Hepatocyte (in vitro differentiated cells): ENCODE measurements at places on chromosomes 3 and 15. TPM values are rescaled to one million over a fixed set of nuclear protein-coding genes. Genes with fewer than 3 reads are reported as not detected.

DNA sequence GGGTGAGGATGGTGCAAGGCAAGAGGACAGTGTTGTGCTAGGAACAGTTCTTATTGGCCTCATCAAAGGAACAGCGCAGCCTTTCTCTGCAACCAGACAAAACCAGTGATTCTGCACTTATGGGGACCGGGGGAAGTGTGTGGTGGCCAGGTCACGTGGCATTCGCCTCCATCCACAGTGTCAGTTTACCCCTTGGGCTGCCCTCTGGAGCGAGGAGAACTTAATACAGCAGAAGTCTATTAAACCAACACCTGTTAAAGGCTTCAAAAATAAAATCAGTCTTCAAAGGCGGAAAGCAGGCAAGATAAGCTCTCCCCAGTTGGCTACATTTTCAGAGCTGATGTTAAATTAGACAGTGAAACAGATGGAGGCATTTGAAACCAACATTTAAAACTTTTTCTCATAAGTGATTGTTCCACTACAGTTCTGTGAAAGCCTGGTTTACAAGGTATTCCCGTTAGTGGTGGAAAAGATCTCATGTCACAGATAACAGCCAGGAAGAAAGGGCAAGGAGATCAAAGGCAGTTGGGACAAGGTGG is 75.2 kb downstream of the LRIG1 start:
- H3K4me3 ChIP-seq: no peak overlapping the region
- no peak for DNase-seq
- H3K27ac ChIP-seq: no peak overlapping the region
- no peaks in the 10 kb centered on the region for H3K36me3 ChIP-seq
- H3K4me1 ChIP-seq: no peaks in the 10 kb centered on the region

- peaks cover 3% of the 10 kb centered on the region for H3K27me3 ChIP-seq
- no peaks in the 10 kb centered on the region for H3K36me3 ChIP-seq
- peak overlapping the region; percentile 77 for H3K4me3 ChIP-seq
- DNase-seq: no peak
These were observed 648 bp upstream of the P2RY1 start for GRCh38 chr3:152834191-152834775.

TMEM45A gene
- 70.7 and 82.6 TPM in 2 replicates for total RNA-seq

DNA sequence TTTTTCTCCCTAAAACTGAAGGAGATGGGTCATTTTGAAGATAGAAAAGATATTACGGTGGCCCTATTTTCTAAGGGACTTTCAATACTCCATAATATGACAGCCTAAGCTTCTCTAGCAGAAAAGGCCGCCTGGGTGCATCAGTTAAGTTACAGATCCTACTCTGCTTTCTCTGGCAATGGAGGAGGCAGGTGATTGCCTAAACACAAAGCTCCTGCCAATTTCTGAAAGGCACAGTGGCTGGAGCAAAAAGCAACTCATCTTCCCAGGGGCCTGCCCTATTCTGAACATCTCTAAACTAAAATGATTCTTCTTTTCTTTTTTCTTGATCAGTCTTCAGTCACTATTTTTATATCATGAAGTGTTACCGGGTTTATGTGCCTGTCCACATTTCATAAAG is 276.7 kb downstream of the CNTN4 start:
- H3K36me3 ChIP-seq: no peaks in the 10 kb centered on the region
- no peaks in the 10 kb centered on the region for H3K4me1 ChIP-seq
- H3K27ac ChIP-seq: no peak overlapping the region
- no peak for DNase-seq

GRCh38 chr15:70270752-70271111 is 173.0 kb upstream of the TLE3 start:
- H3K36me3 ChIP-seq: no peaks in the 10 kb centered on the region
- DNase-seq: no peak
- peaks cover 11% of the 10 kb centered on the region for H3K4me1 ChIP-seq
- no peaks in the 10 kb centered on the region for H3K27me3 ChIP-seq

GRCh38 chr15:65612616-65612946 is 1.6 kb upstream of the INTS14 start:
- peaks cover 19% of the 10 kb centered on the region for H3K4me1 ChIP-seq
- DNase-seq: no peak
- H3K36me3 ChIP-seq: no peaks in the 10 kb centered on the region
- H3K27ac ChIP-seq: peak overlapping the region; percentile 98
- H3K4me3 ChIP-seq: no peak overlapping the region

GOLGA6A gene
- total RNA-seq: not detected in 2 replicates

- H3K27ac ChIP-seq: no peak overlapping the region
- no peak for DNase-seq
- H3K27me3 ChIP-seq: peaks cover 8% of the 10 kb centered on the region
- H3K4me1 ChIP-seq: no peaks in the 10 kb centered on the region
- no peaks in the 10 kb centered on the region for H3K36me3 ChIP-seq
These were observed 118.0 kb downstream of the SEC22A start for GRCh38 chr3:123319760-123320159.

GRCh38 chr15:64686130-64686735 is 89.2 kb downstream of the RBPMS2 start:
- H3K27ac ChIP-seq: no peak overlapping the region
- H3K36me3 ChIP-seq: peaks cover 3% of the 10 kb centered on the region
- H3K4me3 ChIP-seq: no peak overlapping the region
- DNase-seq: peak; percentile 71

MST1R gene
- total RNA-seq: 7.5 and 8.7 TPM in 2 replicates

- H3K4me1 ChIP-seq: no peaks in the 10 kb centered on the region
- H3K36me3 ChIP-seq: no peaks in the 10 kb centered on the region
- no peak overlapping the region for H3K27ac ChIP-seq
- H3K4me3 ChIP-seq: no peak overlapping the region
These were observed 109.6 kb downstream of the ADAMTS9 start for GRCh38 chr3:64578062-64578770.

- peaks cover 84% of the 10 kb centered on the region for H3K4me1 ChIP-seq
- H3K4me3 ChIP-seq: no peak overlapping the region
- DNase-seq: no peak
- H3K36me3 ChIP-seq: no peaks in the 10 kb centered on the region
- peak overlapping the region; percentile 67 for H3K27ac ChIP-seq
These were observed 38.4 kb downstream of the CCDC12 start for GRCh38 chr3:46938118-46938517.

- peaks cover 15% of the 10 kb centered on the region for H3K4me1 ChIP-seq
- peak overlapping the region; percentile 86 for H3K27ac ChIP-seq
- no peaks in the 10 kb centered on the region for H3K27me3 ChIP-seq
- no peak for DNase-seq
- no peak overlapping the region for H3K4me3 ChIP-seq
- no peaks in the 10 kb centered on the region for H3K36me3 ChIP-seq
These were observed 20.8 kb downstream of the TM4SF1 start for GRCh38 chr3:149356630-149357029.

DNA sequence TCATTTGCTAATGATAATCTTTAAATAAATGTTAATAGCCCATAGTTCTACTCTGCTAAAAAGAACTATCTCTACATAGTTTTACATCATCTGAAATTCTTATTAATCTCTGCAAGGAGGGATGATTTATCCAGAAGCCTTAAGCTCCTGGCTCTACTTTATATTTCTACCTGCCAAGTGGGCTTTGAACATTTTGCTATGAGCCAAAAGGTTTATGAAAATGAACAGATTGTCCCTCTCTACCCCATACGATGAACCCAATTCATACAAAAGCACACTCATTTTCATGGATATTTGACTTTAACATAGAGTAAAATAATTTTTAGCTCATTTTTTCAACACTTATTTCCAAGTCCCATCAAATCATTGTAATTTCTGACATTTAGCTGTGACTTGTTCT is 611.0 kb downstream of the NSUN3 start:
- H3K4me3 ChIP-seq: no peak overlapping the region
- DNase-seq: no peak
- no peak overlapping the region for H3K27ac ChIP-seq
- H3K4me1 ChIP-seq: no peaks in the 10 kb centered on the region
- no peaks in the 10 kb centered on the region for H3K36me3 ChIP-seq
- H3K27me3 ChIP-seq: no peaks in the 10 kb centered on the region

DNA sequence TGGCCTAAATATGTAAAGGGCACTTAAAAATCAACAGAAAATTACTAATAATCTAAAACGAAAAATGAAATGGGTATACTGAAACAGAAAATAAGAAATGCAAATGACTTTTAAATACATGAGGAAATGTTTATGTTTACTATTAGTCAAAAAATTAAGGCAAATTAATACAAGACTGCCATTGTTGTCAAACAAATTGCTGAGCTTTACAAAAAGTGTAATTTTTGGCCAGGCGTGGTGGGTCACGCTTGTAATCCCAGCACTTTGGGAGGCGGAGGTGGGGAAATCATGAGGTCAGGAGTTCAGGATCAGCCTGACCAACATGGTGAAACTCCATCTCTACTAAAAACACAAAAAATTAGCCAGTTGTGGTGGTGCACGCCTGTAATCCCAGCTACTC is 343.9 kb upstream of the SGO1 start:
- DNase-seq: no peak
- H3K36me3 ChIP-seq: no peaks in the 10 kb centered on the region
- no peaks in the 10 kb centered on the region for H3K27me3 ChIP-seq
- H3K4me3 ChIP-seq: no peak overlapping the region
- peaks cover 12% of the 10 kb centered on the region for H3K4me1 ChIP-seq
- no peak overlapping the region for H3K27ac ChIP-seq

DNA sequence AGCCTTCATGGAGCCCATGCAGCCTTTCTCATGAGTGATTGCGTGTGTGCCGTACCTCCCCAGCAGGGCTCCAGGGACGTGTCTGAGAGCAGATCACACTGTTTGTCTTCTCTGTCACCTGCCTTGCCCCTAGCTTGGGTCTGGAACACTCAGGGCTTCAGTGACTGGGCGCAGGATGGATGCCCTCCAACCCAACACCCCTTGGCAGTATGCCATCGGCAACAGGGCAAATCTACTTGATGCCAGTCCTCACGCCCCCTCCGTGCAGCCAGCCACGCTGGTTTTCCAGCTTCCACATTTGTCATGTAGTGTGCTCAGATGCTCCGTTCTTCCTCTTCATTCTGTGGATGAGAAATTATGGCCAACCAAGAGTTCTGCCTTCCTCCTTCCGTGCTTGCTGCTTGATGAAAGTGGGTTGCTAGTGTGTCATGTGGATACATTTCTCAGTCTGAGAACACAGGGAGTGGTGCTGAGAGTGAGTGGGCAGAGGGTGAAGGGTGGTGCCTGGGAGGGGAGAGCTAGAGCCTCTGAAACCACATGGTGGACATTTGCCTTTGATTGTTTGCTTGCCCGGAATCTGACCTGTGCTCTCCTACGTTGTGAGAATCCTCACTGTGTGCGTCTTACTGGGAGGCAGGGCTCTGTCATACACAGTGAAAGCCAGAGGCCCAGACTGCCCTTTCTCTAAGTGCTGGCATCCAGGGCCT is 97.2 kb downstream of the FAM43A start:
- peak; percentile 30 for DNase-seq
- peaks cover 4% of the 10 kb centered on the region for H3K4me1 ChIP-seq
- no peak overlapping the region for H3K4me3 ChIP-seq
- peak overlapping the region; percentile 27 for H3K27ac ChIP-seq
- no peaks in the 10 kb centered on the region for H3K27me3 ChIP-seq
